ENCODE measurements at places on chromosomes 1 and 21.

- no peak for DNase-seq
Observed at GRCh38 chr1:14366091-14367018, 232.1 kb upstream of the KAZN start.

- DNase-seq, result no peak
Observed at GRCh38 chr1:59361766-59362165, 64.9 kb downstream of the FGGY start.

GRCh38 chr1:150970808-150971582 lies 3.6 kb downstream of the CERS2 start:
- no peak for DNase-seq

DNA sequence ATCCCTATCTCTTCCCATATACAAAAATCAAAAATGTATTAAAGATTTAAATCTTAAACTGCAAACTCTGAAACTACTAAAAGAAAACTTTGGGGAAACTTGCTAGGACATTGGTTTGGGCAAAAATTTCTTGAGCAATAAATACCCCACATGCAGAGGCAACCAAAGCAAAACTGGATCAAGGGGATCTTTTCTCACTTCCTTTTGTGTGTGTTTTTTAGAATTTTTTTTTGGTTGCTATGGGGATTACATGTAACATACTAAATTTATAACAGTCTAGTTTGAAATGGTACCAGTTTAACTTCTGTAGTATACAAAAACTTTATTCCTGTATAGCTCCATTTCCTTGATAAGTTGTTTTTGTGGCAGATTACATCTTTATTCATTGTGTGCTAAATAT lies 16.8 kb downstream of the MAST2 start:
- DNase-seq, result no peak

DNA sequence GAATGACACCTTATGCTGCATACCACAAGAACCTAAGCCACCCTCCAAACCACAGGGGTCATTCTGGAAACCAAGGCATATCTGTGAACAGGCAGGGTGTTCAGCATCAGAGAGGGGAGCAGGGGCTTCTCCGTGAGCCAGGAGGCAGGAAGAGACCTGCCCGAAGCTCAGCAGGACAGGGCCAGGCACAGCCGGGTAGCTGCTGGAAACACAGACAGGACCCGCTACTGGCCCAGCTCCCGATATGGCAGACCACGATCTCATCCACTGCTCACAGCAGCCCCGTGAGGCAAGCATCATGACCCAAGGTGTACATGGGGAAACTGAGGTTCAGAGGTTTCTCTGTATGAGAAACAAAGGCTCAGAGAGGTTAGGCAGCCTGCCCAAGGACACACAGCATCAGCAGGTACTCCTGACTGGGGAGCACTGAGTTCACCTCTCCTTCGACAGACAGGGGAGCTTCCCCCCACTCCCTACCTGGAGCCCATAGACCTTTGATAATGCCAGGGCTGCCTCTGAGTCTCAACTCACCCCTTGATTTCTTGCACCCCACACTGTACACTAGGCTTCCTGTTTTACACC lies 317.7 kb downstream of the MATN1 start:
- DNase-seq, result no peak

DNA sequence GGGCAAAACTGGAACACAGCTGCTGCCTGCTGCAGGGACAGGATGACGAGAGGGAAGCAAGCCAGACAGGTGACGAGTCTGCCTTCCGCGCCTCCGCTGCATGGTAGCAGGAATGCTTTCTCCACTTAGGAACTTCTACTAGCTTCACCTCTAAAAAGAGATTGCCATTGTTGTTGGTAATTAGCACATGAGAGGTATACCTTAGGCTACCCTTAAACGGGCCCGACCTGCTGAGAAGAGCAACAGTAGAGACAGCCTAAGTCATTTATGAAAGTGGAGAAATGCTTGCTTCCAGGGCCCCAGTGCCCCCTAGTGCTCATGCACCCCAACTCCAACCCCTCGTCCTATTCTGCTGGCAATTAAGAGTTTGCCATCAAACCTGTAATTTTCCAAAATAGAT lies 96.9 kb upstream of the AKT3 start:
- no peak for DNase-seq

GRCh38 chr1:183460596-183460995 lies 11.7 kb upstream of the SMG7 start:
- no peak for DNase-seq

- DNase-seq, result no peak
Observed at GRCh38 chr1:215792446-215792845, 225.3 kb downstream of the KCTD3 start.
